ENCODE measurements at places on chromosomes 3 and 15.

DNA sequence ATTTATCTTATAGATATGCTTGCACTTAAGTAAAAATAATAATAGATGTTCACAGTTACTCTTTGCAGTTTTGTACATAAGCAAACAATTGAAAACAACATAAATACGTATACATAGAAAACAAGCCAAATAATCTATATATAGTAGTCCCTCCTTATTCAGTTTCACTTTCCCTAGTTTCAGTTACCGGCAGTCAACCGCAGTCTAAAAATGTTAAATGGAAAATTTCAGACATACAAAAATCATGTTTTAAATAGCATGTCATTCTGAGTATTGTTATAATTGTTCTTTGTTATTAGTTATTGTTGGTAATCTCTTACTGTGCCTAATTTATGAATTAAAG, 262.0 kb downstream of the CGGBP1 start:
- DNase-seq = no peak

GRCh38 chr3:24088782-24089181, 143.7 kb downstream of the NR1D2 start:
- no peak for DNase-seq

DNA sequence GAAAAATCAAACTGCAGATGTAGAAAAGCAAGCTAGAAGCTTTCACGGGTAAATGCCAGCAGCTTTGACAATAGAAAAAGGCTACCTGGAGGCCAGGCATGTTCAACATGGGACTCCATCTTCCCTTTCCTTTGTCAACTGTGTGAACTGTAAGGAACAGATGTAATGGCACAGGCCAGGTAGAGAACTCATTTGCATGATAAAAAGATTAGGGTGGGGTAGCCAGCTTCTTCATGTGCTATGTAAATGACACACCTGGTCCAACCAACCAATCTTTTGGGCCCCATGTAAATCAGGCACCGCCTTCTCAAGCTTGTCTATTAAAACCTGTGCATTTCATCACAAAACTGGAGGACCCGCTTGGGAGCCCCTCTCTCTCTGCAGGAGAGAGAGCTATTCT, 686.5 kb upstream of the GOLIM4 start:
- no peak for DNase-seq

GRCh38 chr3:124530916-124531315, 199.3 kb upstream of the UMPS start:
- no peak for DNase-seq

DNA sequence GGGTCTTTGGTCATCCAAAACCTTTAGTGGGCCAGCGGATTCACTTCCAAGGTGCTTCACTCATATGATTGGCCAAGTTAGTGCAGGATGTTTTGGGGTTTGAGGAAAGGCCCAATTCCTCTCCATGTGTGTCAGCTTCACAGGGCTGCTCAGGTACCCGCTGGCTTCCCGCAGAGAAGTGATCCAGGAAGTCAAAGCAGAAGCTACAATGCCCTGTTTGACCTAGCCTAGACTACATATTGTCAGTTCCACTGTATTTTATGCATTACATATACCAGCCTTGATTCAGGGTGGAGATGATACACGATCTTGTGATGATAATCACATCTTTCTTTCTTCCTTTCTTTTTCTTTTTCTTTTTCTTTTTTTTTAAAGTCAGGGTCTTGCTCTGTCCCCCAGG, 32.1 kb downstream of the PDE8A start:
- DNase-seq = no peak

DNA sequence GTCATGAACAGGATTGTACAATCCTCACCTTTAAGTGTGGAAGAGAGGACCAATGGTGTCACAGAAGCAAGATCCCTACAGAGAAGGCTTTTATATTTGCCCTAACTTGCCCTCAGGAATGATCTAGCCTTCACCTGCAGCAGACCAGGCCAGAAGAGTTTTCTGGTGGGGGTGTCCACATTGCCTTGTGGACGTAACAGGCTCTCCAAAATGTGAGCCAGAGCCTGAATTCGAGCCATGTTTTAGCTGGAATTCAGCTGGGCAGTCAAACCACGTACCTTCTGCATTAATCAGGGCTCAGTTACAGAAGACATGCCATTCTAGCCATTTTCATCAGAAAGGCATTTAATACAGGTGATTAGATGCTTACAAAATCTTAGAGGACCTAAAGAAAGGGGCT, 23.6 kb upstream of the RAB7A start:
- no peak for DNase-seq

DNA sequence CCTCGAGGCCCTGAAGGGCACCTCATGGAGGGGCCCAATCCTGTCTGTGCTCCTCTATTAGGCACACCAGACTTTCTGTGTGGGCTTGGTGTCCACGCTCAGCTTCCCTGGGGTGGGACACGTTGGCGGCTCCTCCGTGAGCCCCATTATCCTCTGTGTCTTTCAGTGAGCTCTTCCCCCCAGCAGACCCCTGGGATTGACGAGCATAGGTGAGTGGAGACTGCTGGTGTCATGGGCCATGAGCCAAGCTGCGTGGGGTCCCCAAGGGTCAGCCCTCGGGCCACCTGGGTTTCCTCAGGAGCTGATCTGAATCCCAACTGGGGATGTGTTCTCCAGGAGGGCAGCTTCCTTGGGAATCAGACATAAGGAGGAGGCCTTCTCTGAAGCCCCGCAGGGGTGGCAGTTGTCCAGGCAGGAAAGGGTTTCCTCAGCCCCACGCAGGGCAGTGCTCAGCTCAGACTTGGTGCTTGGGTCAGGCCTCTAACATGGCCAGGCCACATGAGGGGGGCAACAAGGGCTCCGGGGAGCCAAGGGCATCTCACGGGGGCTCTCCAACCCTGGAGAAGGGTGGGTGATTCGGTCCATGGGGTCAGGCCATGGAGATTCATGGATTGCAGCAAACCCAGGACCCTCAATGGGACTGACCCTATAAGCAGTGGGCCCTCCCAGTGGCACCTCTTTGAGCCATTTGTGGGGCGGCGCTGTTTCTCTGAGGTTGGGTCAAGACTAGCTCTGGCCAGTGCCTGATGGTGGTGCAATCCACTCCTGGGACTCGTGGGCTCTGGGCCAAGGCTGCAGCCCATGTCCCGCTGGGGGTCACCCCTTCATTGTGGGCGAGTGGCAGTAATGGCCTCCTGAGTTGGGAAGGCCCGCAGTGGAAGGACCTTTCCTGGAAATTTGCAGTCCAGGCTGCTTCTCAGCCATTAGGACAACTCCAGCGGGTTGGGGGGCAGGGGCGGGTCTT, 222.5 kb downstream of the SNRPN start:
- DNase-seq = no peak

DNA sequence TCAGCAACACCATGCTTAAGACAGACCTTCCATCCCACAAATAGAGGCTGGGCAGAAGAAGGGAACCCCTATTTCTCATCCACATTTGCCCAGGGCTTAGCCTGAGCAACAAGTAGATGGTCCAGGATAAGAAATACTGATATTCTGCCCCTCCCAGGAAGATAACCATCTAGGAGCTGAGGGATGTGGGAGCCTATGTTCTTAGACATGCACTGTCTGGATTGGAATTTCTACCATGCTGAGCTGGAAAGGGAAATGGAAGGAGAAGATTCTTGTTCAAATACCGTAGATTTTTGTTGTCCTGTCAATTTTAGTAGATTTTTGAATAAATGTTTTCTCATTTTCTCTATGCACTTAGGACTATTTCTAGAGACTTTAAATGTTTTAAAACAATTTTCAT, 450.7 kb upstream of the SEMA6D start:
- DNase-seq = no peak

GRCh38 chr3:148861277-148861869, 3.7 kb upstream of the CPA3 start:
- no peak for DNase-seq

GRCh38 chr3:66567077-66567476, 66.3 kb upstream of the LRIG1 start:
- DNase-seq = no peak

GRCh38 chr3:127870156-127870555, 44.9 kb upstream of the KBTBD12 start:
- DNase-seq = no peak

GRCh38 chr3:123805101-123805500, 79.0 kb downstream of the MYLK start:
- DNase-seq = no peak

- DNase-seq = no peak
Observed at GRCh38 chr15:76951220-76951619, 19.7 kb downstream of the RCN2 start.

- DNase-seq = peak; percentile 24
Observed at GRCh38 chr3:69212411-69213160, 90.2 kb upstream of the LMOD3 start.

GRCh38 chr3:33030802-33031201, 66.1 kb downstream of the GLB1 start:
- no peak for DNase-seq

DNA sequence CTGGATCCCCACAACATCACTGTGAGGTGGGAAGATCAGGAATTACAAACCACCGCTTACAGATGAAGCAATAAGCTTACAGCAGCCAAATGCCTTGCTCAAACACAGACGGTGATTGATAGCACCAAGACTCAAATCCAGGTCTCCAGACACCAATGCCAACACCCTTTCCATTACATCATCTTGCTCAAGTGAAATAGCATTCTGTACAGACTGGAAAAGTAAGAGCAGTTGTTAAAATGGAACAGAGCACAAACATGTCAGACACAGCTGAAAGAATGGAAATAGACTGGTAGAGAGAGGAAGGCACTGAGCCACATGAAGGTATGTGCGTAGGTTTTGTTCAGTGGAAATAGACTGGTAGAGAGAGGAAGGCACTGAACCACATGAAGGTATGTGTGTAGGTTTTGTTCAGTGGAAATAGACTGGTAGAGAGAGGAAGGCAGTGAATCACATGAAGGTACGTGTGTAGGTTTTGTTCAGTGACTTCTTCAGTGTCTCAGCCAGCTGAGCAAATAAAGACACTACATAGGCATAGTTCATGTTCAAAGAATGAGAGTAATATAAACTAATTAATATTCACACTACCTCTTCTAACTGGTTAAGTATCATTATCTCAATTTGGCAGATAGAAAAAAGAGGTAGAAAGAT, 15.6 kb downstream of the CLDN1 start:
- DNase-seq = no peak

DNA sequence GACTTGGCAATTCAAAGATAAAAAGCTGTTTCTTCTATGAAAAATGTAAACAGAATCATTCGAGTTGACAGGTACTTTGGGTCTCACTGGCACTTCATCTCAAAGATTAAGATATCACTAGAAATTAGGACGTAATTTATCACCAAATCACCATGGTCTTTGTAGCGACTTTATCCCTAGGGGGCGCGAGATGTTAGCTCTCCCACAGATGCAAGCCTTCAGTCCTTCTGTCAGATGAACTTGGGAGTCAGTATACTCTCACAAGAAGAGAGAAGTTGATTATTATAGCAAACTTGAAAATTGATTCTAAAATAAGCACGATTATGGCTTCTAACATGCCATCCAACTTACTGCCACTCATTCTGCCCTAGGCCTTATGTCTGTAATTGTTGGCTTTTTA, 150.3 kb downstream of the ALCAM start:
- no peak for DNase-seq

- no peak for DNase-seq
Observed at GRCh38 chr15:98794748-98795147, 146.4 kb downstream of the IGF1R start.

- peak; percentile 10 for DNase-seq
Observed at GRCh38 chr3:149657926-149658743, at the start of gene WWTR1. TSS of gene WWTR1 (minus strand) at chr3:149658025. CDS start at chr3:149657306, 719 bp downstream.

GRCh38 chr3:117799387-117799735, 1089.8 kb downstream of the TUSC7 start:
- DNase-seq = no peak

- no peak for DNase-seq
Observed at GRCh38 chr3:58731673-58732072, 65.1 kb upstream of the FAM3D start.

DNA sequence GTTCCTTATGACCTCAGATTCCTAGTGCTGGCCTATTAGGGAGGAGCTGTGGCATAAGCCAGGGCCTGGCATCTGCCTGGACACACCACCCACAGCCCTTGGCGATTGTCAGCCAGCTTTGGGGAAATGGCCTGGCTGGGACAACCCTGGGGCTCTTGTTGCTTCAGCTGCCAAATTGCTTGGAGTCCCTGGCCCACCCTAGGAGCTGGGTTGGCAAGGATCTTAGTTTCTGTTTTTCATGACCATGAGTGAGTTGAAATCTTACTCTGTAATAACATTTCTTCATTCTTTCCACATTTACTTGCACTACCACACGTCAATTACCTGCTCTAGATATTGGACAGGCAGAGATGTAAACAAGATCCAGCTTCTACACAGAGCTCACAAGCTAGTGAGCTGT, 1.9 kb upstream of the MYZAP start:
- DNase-seq = no peak

GRCh38 chr3:120147072-120147871, 53.0 kb upstream of the GSK3B start:
- DNase-seq = peak; percentile 22

DNA sequence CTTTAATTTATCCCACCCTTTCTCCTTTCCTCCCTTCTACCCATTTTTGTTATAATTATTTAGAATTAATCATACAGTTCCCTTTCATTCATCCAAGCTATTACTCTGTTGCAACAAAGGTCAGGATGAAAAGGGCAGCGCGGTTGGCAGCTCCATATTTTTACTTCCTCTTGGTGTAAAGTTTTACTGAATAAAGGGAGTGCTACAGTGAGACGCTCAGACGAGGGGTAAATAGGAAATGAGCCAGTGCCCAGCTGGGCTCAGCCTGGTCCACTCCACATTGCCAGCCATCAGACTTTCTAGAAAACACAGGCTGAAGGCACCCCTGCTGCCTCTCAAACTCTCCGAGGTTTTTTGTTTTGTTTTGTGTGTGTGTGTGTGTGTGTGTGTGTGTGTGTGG, 21.9 kb upstream of the ZBTB38 start:
- no peak for DNase-seq

GRCh38 chr3:45008117-45008516, 18.0 kb upstream of the CLEC3B start:
- DNase-seq = no peak

- DNase-seq = no peak
Observed at GRCh38 chr3:100083209-100083608, 31.1 kb downstream of the FILIP1L start.

DNA sequence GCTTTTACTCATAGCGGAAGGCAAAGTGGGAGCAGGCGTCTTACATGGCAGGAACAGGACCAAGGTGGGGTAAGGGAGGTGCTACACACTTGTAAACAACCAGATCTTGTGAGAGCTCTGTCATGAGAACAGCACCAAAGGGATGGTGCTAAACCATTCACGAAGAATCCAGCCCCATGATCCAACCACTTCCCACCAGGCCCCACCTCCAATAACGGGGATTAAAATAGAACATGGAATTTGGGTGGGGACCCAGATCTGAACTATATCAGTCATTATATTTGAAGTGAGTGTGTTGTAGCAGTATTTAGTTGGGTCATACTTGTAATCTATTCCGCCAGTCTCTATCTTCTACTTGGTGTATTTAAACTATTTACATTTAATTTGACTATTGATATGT, 190.9 kb downstream of the RPLP1 start:
- no peak for DNase-seq

All from T-helper 2 cell (primary cell).